ENCODE measurements at places on chromosomes 5 and 9.

- no peak for DNase-seq
These were observed 138.1 kb upstream of the WWC1 start for GRCh38 chr5:168153263-168153875.

DNA sequence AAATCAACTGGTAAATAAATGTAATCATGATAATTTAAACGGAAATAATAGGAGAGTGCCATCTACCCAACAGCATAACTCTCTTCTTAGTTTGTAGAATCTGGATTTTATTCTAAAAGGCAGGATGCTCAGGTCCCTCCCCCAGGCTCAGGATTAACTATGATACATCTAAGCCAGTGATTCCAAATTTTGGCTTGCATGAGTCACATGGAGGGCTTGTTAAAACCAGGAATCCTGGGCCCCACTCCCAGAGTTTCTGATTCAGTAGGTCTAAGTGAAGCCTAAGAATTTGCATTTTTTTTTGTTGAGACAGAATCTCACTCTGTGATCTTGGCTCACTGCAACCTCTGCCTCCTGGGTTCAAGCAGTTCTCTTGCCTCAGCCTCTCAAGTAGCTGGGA lies 62.3 kb upstream of the ZFR start:
- no peak for DNase-seq

DNA sequence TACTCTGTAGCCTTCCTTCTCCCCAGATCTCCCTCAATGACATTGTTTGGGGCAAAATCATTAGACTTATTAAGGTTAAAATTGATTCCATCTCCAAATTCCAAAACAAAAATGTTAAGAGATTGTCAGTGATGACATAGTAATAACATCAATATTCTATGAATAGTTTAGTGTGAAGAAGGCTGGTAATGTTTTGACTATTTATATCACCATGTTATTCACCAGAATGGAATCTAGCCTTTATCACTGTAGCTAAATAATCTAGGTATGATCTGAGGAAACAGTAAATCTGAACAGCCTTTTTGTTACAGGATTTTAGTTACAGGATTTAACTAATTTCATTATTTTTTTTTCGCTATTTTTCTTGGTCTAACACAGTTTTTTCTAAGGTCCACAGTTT lies 929 bp upstream of the PLPP6 start:
- DNase-seq, result no peak

- DNase-seq, result no peak
These were observed 83.5 kb upstream of the RIOK2 start for GRCh38 chr5:97266576-97266975.

- no peak for DNase-seq
These were observed 31.9 kb downstream of the ANKRD33B start for GRCh38 chr5:10595672-10596309.

Measured in NCI-H1105 (cell line).